Endothelial cell (in vitro differentiated cells): ENCODE measurements at places on chromosomes 4 and X. TPM values are rescaled to one million over a fixed set of nuclear protein-coding genes. Genes with fewer than 3 reads are reported as not detected.
A peak's percentile ranks its signal among the peaks of the same experiment; 100 is the strongest.

The CXorf49 gene
- total RNA-seq: not detected

The TCP11X2 gene
- 2.0 TPM for total RNA-seq

The NLGN4X gene
- total RNA-seq: 51.3 TPM

The OPRPN gene
- total RNA-seq: not detected

The CSN1S1 gene
- total RNA-seq: not detected

The FBXW7 gene
- total RNA-seq: 44.7 TPM

GRCh38 chr4:163781726-163782125, 287.2 kb downstream of the TMA16 start:
- no peaks in the 10 kb centered on the region for H3K36me3 ChIP-seq
- no peak overlapping the region for H3K4me3 ChIP-seq
- H3K27me3 ChIP-seq: no peaks in the 10 kb centered on the region
- H3K4me1 ChIP-seq: no peaks in the 10 kb centered on the region
- no peak overlapping the region for H3K27ac ChIP-seq

- H3K27ac ChIP-seq: no peak overlapping the region
These were observed 31.5 kb downstream of the TMEM271 start for GRCh38 chr4:544386-545105.

GRCh38 chr4:2281575-2282343, 19.9 kb upstream of the MXD4 start:
- H3K27ac ChIP-seq: peak overlapping the region; percentile 52
- no peak for DNase-seq
- H3K36me3 ChIP-seq: no peaks in the 10 kb centered on the region

DNA sequence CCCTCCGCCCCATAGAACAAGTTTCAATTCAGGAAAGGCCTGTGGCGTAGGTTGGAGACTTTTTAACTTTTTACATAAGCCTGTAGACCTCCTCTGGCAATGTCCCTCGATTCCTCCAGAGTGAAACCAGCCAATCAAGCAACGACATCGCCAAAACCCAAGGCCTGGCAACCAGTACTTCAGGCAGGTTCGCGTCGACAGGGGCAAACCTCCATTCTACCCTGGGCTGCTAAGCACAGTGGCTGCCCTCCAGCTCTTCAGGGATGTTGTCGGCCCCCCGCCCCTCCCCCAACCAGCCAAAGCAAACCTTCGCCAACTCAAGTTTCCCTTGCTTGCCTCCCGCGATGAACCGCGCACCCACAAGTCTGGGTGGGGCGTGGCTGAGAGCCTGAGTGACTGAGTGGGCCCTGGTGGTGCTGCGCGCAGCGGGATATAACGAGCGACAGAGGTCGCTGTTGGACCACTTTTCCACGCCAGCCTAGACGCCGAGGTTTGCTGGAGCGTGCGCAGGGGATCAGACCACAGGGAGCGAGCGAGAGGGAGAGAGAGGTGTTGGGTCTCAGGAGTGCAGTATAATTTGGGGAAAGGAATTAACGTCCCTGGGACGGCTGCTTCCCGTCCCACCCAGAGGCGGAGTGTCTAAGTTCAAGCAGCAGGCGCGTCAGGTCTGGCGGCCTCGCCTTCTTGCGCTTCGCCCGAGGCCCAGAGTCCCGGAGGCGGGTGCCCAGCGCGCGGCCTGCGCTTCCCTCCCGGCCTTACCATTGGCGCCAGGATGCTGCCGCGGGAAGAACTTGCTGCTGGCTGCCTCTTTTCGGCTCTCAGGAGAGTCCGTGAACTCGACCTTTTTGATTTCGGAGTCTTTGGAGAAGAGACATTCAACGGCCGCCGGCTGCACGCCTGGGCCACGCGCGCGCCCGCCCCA, 9.0 kb upstream of the PITX2 start:
- peak; percentile 84 for DNase-seq
- peak overlapping the region; percentile 92 for H3K4me3 ChIP-seq
- H3K36me3 ChIP-seq: no peaks in the 10 kb centered on the region
- H3K27ac ChIP-seq: peak overlapping the region; percentile 57

DNA sequence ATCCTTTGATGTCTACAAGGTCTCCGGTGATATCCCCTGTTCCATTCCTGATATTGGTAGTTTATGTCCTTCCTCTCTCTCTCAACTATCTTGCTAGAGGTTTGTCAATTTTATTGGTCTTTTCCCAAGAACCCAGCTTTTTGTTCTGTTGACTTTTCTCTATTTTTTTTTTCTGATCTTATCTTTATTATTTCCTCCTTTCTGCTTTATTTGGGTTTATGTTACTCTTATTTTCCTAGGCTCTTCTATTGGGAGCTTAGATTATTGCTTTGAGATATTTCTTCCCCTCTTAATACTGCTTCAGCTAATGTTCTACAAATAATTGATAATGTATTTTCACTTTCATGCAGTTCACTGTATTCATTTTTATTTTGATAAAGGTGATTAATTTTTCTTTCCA, 44.2 kb downstream of the EIF2S3 start:
- peaks cover 6% of the 10 kb centered on the region for H3K4me1 ChIP-seq
- no peak overlapping the region for H3K27ac ChIP-seq
- H3K4me3 ChIP-seq: no peak overlapping the region
- H3K27me3 ChIP-seq: no peaks in the 10 kb centered on the region

DNA sequence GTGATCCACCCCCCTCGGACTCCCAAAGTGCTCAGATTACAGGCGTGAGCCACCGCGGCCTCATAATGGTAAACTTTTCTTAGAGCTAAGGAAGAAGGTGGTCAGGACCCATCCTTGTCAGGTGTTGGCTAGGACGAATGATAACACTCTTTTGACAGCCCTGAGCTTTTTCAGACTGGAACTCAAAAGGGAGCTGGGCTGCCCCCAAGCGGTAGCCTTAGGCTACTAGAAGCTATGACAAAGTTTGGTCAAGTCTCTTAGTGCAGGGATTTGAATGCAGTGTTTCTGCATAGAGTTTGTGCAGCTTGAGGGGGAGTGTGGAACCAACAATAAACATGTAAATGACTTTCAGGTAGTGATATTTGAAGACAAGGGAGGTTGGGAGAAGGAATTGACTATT, 11.8 kb upstream of the HSD17B10 start:
- peaks cover 2% of the 10 kb centered on the region for H3K27me3 ChIP-seq
- DNase-seq: peak; percentile 36
- no peaks in the 10 kb centered on the region for H3K4me1 ChIP-seq
- no peak overlapping the region for H3K27ac ChIP-seq

GRCh38 chrX:50827996-50828395, 14.0 kb upstream of the SHROOM4 start:
- DNase-seq: no peak
- no peak overlapping the region for H3K4me3 ChIP-seq

DNA sequence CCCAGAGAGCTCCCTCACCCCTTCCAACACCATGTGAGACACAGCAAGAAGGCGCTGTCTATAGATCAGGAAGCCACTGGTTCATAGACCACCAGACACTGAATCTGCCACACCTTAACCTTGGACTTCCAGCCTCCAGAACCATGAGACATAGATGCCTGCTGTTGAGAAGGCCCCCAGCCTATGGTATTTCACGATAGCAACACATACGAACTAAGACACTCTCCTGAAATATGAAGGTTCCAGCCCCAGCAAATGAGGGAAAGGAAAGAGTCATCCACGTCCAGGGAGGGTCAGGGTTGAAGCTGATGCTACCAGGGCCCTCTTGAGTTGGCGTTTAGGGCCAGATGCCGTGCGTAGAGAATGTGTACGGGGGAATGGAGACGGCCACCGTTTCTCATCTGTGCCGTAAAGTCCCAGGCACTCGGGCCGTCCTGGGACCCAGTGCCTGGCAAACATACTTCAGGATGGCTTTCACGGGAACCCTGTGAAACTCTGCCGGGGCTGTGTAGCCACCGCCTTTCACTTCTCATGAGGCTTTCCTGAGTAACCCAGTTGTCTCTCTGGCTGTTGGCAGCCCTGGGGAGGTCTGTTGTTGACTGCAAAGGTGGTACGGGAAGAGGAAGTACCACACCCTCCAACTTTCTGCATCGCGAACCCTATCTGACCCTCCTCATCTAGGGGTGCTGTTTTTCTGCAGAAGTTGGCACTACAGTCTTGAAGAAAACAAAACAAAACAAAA, 17.7 kb upstream of the P2RY8 start:
- DNase-seq: no peak
- H3K36me3 ChIP-seq: peaks cover 12% of the 10 kb centered on the region
- H3K4me3 ChIP-seq: no peak overlapping the region
- peaks cover 4% of the 10 kb centered on the region for H3K27me3 ChIP-seq

DNA sequence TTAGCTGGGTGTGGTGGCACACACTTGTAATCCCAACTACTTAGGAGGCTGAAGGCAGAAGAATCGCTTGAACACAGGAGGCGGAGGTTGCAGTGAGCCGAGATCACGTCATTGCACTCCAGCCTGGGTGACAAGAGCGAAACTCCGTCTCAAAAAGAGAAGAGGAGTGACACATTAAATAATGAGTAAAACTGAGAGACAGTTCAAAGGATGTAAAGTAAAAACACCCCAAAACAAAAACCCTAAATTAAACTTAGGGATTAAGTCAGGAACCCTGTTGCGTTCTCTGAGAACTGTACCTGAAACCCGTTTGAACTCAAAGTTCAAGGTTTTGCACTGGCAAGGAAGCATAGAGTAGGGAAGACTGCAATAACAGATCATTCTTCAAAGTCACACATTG, 141.7 kb downstream of the BRWD3 start:
- no peak for DNase-seq
- H3K27ac ChIP-seq: no peak overlapping the region
- no peak overlapping the region for H3K4me3 ChIP-seq
- H3K27me3 ChIP-seq: no peaks in the 10 kb centered on the region

GRCh38 chr4:148239494-148239985, 202.7 kb downstream of the NR3C2 start:
- DNase-seq: no peak
- H3K4me3 ChIP-seq: no peak overlapping the region
- peaks cover 2% of the 10 kb centered on the region for H3K27me3 ChIP-seq
- H3K27ac ChIP-seq: no peak overlapping the region
- no peaks in the 10 kb centered on the region for H3K36me3 ChIP-seq

DNA sequence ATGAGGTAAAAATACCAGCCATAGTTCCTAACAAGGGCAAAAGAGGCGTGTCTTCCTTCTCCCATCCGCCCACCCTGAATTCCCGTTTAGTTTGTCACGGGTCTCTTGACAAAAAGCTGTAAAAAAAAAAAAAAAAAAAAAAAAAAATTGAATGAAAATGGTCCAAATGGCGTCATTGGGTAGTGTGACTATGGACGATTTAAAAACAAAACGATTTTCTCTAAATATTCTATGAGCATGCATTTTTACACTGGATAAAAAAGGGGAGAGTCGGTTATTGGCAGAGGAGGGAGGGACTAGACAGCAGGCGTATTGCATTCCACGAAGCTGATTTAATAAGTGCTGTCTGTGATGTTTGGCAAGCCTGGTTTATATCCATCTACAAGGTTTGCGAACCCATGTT, at the start of gene FAM133A:
Gene FAM133A, plus strand, starts transcription at position 338 of the 403 bp plus-strand sequence. CDS start 35,214 bp downstream, outside the sequence.
- H3K4me3 ChIP-seq: peak within 1 kb of the TSS; percentile 96
- peak within 1 kb of the TSS; percentile 76 for H3K27ac ChIP-seq
- H3K36me3 ChIP-seq: no peaks in the 10 kb centered on the region
- peaks cover 7% of the 10 kb centered on the region for H3K4me1 ChIP-seq
- H3K27me3 ChIP-seq: no peaks in the 10 kb centered on the region

DNA sequence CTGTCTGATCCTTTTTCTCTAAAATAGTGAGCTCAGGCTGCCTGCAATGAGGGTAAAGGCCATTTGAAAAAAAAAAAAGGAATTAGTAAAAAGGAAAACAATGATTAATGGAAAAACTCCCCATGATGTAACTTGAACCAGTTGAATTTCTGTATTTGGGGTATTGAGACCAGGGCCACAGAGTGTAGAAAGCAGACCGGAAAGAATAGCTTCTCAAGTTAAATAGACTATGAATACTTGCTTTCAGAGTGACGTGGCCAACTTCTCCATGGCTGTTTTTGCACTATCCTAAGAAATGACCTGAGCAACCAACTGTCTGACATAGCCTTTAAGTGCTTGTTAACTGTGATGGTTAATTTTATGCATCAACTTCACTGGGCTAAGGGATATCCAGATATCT, 222.1 kb upstream of the INTU start:
- peaks cover 10% of the 10 kb centered on the region for H3K36me3 ChIP-seq
- no peaks in the 10 kb centered on the region for H3K4me1 ChIP-seq
- H3K27ac ChIP-seq: no peak overlapping the region
- no peak overlapping the region for H3K4me3 ChIP-seq

- H3K36me3 ChIP-seq: no peaks in the 10 kb centered on the region
- H3K4me1 ChIP-seq: no peaks in the 10 kb centered on the region
- no peak overlapping the region for H3K4me3 ChIP-seq
- H3K27ac ChIP-seq: no peak overlapping the region
- H3K27me3 ChIP-seq: no peaks in the 10 kb centered on the region
- DNase-seq: no peak
These were observed 133.4 kb upstream of the TTC29 start for GRCh38 chr4:147078875-147079658.

DNA sequence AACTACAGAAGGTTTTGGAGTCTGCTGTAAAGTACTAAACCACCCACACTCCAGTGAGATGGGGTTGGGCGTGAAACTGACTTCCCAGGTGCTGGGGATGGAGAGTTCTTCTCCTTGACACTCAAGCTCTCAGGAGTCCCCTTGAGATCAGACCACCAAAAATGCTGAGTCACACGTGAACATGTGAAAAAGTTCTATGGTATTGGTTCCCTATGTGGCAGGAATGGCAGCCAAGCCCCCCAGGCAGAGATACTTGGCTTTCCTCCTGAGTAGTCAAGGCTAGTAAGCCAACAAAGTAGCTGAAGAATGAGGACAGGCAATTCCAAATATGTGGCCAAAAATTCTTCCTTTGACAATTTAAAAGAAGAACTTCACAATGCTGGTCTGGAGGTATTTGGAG, 222.0 kb upstream of the ADAMTS3 start:
- DNase-seq: no peak
- H3K27me3 ChIP-seq: no peaks in the 10 kb centered on the region
- no peak overlapping the region for H3K4me3 ChIP-seq

- H3K27me3 ChIP-seq: peaks cover 2% of the 10 kb centered on the region
- H3K36me3 ChIP-seq: no peaks in the 10 kb centered on the region
- peaks cover 6% of the 10 kb centered on the region for H3K4me1 ChIP-seq
- no peak overlapping the region for H3K27ac ChIP-seq
- no peak for DNase-seq
These were observed 5.3 kb downstream of the APOO start for GRCh38 chrX:23902419-23902818.

DNA sequence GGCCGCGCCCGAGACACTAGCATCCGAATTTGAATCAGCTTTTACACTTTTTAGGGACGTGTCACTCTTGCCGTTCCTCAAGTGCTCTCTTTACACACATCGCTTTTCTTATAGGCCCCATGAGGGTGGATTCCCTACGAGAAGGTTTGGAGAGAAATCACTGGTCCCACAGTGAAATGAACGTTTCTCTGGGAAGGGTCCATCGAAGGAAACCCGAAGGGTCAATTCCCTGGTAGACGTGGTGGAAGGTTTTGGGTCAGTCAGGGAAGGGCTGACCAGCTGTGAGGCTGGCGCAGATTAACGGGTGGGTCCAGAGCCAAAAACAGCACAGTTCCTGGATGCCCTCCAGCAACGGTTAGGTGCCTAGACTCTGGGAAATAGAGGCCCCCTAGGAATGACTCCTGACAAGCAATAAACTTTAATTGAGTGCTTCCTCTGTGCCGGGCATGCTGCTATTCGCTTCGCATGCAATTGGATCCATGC, 35.9 kb downstream of the ETDC start:
- peak overlapping the region; percentile 89 for H3K27ac ChIP-seq
- H3K4me1 ChIP-seq: peaks cover 30% of the 10 kb centered on the region
- no peaks in the 10 kb centered on the region for H3K27me3 ChIP-seq
- DNase-seq: no peak
- H3K4me3 ChIP-seq: peak overlapping the region; percentile 94
- H3K36me3 ChIP-seq: peaks cover 1% of the 10 kb centered on the region
